Cardiac septum (tissue), 1 donor: ENCODE measurements at places on chromosomes 1 and 21. TPM values are rescaled to one million over a fixed set of nuclear protein-coding genes. Genes with fewer than 3 reads are reported as not detected.

DNA sequence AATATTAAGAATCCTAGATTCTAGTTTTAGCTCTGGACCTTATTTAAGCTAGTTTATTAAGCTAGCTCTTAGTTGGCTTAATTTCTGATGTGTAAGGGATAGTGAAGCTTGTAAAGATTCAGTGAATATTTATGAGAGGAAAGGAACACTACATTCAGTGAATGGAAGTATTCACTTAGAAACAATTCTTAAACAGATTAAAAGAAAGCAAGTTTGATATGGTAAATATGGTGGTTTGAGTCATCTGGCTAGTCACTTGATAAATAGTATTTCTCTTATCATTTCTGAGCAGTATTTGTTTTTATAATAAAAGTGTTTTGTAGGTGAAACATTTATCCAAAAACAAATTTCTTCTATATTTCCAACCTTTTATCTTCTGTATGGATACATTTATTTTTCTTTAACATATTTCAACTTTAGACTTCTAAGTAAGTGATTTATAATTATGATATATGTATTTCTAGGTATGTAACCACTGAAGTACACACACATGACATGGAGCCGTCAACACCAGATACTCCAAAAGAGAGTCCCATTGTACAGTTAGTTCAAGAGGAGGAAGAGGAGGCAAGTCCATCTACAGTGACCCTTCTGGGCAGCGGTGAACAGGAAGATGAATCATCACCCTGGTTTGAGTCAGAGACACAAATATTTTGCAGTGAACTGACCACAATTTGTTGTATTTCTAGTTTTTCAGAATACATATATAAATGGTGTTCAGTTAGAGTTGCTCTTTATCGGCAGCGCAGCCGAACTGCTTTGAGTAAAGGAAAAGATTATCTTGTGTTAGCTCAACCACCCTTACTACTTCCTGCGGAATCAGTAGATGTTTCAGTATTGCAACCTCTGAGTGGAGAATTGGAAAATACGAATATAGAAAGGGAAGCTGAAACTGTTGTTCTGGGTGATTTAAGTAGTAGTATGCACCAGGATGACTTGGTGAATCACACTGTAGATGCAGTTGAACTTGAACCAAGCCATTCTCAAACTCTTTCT is 55.6 kb downstream of the SUCO start:
- no peak for DNase-seq

DNA sequence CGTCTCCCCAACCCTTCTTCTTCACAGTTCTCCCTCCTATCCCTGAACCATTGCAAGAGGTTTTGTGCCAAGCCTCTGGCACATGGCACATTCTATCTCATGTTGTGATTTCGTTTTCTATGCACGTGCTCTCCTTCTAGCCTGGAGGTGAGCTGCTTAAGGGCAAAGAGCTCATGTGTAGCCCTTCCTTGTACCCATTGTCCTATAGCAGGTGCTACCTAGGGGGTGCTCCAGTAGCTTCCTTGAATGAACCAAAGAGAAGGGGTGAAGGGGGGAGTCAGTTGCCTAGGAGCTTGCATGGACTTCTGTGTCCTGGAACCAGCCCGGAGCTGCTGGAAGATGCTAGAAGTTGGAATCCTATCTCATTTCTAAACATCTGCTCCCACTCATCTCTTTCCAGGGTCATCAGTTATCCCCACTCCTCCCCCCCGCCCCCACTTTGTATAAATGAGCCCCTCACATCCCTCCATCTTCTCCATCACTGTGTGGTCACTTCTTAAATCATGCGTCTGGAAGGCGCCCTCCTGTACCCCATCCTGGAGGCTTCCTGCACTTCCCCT is 535 bp upstream of the DISC1 start:
- DNase-seq = no peak

GRCh38 chr1:38118976-38119375 is 72.4 kb upstream of the POU3F1 start:
- no peak for DNase-seq

DR1 gene
- total RNA-seq = 41.2 TPM

GRCh38 chr1:37124501-37124900 is 90.2 kb upstream of the GRIK3 start:
- no peak for DNase-seq

SERPINC1 gene
- total RNA-seq = 0.40 TPM

SNAPIN gene
- 62.1 TPM for total RNA-seq

DNA sequence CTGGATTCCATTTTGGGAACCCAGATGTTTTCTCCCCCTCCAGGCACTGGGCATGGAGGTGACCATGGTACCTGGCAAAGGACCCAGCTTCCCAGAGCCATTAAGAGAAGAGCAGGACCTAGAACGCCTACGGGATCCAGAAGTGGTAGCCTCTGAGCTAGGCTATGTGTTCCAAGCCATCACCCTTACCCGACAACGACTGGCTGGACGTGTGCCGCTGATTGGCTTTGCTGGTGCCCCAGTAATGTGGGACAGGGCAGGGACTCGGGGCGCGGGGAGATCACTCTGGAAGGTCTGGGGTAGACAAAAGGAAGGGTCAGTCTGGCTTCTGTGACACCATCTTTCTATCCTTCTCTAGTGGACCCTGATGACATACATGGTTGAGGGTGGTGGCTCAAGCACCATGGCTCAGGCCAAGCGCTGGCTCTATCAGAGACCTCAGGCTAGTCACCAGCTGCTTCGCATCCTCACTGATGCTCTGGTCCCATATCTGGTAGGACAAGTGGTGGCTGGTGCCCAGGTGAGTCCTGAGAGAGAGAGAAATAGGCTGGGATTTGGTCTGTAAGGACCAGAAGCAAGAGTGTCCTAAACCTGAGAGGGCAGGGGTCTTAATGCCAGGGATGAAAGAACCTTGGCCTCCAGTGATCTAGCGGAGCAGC is 1.6 kb downstream of the UROD start:
- no peak for DNase-seq

GRCh38 chr1:77047978-77048614 is 171.1 kb downstream of the PIGK start:
- no peak for DNase-seq

DNA sequence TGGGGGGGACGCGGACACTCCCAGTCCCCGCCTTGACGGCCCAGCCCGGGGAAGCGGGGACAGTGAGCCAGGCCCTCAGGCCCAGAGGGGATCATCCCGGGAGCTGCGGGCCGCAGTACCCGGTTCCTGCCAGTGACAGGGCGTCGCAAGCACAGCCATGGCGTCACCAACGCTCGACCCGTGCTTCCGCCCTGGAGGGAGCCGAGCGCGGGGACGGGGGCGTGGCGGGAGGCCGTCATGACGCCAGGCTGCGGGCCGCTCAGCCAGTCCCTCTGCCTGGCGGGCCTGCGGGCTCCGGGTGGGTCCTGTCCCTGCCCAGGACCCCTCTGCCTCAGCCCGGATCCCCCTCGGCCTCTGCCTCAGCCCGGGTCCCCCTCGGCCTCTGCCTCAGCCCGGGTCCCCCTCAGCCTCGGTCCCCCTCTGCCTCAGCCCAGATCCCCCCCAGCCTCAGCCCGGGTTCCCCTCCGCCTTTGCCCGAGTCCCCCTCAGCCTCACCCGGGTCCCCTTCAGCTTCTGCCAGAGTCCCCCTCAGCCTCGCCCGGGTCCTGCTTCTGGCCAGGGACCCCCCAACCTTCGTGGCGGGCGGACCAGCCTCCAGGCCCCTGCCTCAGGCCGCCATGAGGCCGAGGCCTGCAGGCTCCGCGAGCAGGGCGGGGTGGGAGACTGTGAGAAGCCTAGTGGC is 2.3 kb upstream of the SLC2A5 start:
- DNase-seq = no peak

MAN1C1 gene
- 16.7 TPM for total RNA-seq

- DNase-seq = no peak
Observed at GRCh38 chr1:54012863-54013262, 5.1 kb downstream of the LDLRAD1 start.

- no peak for DNase-seq
Observed at GRCh38 chr1:109997204-109997866, 12.8 kb downstream of the AHCYL1 start.

GRCh38 chr1:175863299-175864050 is 120.1 kb upstream of the TNR start:
- DNase-seq = no peak

FCRL1 gene
- not detected for total RNA-seq

DNA sequence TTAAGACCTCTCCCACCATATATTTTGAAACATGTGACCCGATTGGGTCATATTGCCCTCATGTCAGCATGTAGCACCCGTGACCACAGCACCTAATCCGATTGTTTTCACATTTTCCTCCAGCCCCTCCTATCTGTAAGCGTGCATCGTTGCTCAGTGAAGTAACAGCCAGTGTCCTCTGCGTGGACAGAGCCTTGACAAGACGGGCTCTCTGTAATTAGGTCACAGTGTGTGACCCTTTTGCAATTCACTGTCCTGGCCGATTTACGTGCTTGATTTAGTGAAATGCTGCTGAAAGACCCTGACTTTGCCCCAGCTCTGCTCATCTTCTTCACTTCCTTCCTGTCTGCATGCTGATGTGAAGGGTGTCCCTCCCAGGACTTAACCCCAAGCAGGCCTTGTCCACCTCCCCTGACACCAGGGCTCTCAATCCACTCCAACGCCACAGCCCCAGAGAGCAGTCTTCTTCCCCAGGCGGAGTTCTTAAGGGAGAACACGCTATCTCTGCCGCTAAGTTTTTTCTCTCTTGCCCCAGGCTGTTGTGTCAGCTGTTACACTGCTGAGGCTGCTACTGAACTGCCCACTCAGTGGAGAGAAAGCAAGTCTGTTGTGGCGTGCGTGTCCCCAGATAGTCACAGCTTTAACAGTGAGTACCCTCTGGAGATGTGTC is 19.4 kb downstream of the URB2 start:
- no peak for DNase-seq

DNA sequence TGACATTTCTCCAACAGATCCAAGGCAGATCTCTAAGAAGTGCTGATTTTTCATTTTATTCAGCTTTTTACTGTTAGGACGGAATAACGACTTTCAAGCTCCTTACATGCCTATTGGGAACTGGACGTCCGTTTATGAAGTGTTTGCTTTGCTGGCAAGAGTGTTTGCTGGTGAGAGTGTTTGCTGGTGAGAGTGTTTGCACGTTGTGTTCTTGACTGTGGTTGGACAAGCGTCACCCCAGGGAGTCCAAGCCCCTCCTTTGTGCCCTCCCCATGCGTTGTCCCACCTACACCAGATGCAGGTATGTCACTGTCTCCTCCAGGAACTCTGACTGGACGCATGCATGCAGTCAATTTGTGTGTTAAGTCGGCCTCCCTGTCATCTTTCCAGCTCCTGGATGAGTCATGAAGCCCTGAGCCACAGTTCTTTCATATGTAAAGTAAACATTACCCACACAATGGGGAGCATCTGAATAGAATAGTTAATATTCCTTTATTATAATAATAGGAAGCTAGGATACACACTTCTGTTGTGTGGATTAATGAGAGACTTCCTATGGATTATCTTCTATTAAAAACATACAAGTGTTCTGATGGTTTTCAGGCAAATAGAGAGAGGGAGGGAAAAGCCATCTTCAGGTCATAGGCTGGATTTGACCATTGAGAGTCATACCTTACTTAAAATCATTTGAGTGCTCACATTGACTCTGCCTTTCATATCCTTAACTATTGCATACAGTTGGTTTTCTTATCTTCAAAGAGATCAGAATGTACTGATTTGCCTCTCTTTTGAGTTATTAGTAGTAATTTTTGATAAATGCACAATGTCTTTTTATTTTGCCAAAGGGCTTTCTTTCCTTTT is 119.2 kb downstream of the GALNT2 start:
- DNase-seq = no peak

GRCh38 chr1:157335056-157335455 is 196.9 kb upstream of the ETV3 start:
- no peak for DNase-seq

DNA sequence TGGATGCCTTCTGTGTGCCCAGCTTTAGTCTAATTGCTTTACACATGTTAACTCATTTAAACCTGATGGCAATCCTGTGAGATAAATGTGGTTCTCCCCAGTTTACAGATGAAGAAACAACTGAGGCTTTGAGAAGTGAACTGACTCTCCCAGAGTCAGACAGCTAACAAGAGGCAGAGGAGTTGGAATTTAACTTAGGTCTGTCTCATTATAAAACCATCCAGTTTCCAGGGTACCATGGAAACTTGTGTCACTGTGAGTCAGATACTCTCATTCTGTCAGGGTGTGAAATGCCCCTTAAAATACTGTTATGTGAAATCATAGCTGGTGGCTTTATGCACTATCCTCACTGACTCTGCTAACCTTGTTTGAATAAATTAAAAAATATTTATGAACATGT is 206.6 kb downstream of the PBX1 start:
- no peak for DNase-seq

DNA sequence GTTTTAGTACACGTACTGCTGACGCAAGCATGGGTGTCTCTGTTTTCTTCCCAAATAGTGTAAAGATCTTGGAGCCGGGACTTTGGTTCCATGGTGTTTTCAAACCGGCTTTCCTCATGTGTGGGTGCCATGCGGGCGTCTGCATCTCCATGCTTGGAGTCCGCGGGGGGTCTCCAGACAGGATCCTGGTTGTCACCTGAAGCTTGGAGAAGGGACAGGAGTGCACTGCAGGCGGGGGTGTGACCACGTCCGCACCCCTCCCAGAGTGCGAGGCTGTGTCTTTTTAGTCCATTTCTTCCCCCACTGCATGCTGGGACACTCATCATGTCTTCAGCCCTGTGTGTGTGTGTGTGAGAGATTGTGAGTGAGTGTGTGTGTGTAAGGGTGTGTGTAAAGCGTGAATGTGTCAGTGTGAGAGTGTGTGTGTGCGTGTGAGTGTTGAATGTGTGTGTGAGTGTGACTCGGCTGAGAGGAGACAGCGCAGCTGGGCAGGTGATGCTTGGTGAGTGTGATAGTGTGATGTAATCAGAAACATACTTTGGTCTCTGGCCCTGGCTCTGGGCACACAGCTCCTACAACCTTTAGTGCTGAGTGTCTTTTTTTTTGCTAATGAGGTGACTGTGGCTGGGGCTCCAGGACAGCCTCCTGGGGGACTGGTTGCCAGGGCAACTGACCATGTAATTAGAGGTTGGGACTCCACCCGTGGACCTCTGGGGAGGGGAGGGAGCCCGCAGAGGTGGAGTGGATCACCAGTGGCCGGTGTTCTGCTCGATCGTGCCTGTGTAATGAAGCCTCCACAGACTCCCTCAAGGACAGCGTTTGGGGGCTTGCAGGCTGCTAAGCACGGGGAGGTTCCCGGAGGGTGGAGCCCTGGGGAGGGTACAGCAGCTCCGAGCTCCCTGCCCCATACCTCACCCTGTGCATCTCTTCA is 55.1 kb downstream of the AGPAT3 start:
- no peak for DNase-seq

FAM72A gene
- 0.35 TPM for total RNA-seq

LCE1D gene
- total RNA-seq = not detected

- no peak for DNase-seq
Observed at GRCh38 chr1:111201275-111202090, 1.0 kb upstream of the DENND2D start.

C4BPA gene
- not detected for total RNA-seq

ERICH3 gene
- 0.11 TPM for total RNA-seq

NCF2 gene
- total RNA-seq = 4.5 TPM

- no peak for DNase-seq
Observed at GRCh38 chr1:192949783-192950182, 109.4 kb downstream of the UCHL5 start.

TRIM58 gene
- 1.2 TPM for total RNA-seq

- DNase-seq = no peak
Observed at GRCh38 chr1:175633801-175634200, 109.6 kb downstream of the TNR start.

GRCh38 chr1:25889470-25889869 is 14.0 kb upstream of the PAQR7 start:
- DNase-seq = no peak

MX2 gene
- 5.0 TPM for total RNA-seq

- DNase-seq = no peak
Observed at GRCh38 chr1:47295579-47295978, 18.4 kb downstream of the STIL start.

EFHD2 gene
- total RNA-seq = 14.3 TPM

- no peak for DNase-seq
Observed at GRCh38 chr1:85144351-85144750, 56.5 kb downstream of the SYDE2 start.
